ENCODE measurements at places on chromosomes 1 and 21.

GRCh38 chr1:18256282-18257235 lies 149.0 kb downstream of the IGSF21 start:
- DNase-seq, result peak; percentile 32

DNA sequence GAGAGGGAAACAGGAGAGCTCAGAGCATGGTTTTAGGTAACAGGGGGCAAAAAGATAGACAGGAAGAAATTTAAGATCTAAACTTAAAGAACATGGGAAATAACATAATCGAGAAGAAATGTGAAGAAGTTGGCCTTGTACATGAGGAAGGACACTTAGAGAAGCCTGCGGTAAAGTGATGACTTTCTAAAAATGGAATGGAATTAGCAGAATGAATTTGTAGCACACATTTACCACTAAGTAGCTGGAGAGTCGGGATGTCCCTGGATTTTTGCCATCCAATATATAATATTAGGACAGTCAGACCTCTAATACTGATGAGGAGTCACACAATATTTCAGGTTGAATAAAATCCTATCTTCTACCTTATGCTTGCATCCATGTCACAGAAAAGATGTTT lies 77.7 kb upstream of the C1orf87 start:
- DNase-seq, result no peak

DNA sequence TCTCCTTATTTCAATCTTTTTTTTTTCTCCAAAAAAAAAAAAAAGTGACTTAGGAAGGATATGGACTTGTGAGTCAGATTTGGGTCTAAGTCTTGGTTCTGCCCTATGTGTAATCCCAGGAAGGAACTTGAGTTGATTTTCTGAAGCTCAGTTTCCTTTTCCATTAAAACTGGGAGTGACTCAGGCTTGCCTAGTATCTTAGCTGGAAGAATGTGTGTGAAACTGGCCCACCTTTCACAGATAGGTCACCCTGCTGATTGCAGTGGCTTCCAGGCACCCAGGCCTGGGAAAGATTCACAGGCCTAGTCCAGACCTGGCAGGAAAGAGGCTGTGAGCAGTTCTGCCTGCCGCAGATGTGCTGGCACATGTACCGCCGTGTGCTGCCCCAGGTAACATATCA lies 218.3 kb upstream of the HOOK1 start:
- no peak for DNase-seq

DNA sequence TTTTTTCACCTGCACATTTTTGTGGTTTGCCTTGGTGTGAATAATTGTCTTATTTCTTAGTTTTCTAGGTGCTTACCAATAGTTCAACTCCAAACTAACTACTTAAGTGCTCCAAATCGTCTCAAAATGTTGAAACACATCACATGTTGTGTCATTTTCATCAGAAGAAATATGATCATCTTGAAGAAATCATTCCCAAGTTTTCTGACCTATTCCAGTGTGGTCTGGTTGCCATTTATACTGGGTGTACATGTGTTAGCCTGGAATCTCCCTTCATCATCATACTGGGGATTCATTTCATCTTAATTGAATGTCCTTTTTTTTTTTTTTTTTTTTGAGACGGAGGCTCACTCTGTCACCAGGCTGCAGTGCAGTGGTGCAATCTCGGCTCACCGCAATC lies 67.0 kb downstream of the EIF2B3 start:
- DNase-seq, result no peak

GRCh38 chr1:111133866-111134265 lies 6.0 kb downstream of the DRAM2 start:
- no peak for DNase-seq

GRCh38 chr1:117413412-117413811 lies 46.2 kb downstream of the MAN1A2 start:
- DNase-seq, result no peak

DNA sequence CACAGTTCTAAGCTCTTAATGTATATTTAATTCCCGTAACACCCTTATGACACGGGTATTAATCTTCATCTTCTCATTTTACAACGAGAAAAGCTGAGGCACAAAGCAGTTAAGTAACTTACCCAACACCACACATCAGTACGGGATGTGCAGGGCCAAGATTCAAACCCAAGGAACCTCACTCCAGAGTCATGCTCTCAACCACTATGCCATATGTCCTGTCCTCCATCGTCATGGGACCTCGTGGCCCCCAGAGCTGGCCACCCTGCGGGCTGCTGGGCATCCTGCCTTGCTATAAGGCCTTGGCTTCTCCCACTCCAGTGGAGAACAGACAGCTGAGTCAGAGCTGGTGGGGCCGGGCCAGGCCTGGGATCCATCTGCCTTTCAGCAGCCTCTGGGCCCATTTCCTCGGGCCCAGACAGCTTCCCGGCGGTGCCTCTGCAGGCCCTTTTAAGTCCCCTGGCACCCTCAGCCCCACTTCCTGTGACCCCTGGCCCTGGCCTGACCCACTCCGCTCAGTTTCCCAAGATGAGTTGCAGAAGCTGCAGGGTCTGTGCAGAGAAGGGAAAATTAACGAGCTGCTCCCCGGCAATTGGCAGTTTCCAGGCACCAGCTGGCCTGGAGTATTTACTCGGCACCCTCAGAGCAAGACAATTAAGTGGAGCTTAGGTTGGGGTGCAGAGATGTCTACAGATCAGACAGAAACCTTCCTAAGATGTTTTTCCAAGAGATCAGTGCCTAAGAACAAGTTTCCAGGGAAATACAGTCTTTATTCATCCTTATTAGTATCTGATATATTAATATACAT lies 98.2 kb downstream of the EPHB2 start:
- DNase-seq, result peak; percentile 8

DNA sequence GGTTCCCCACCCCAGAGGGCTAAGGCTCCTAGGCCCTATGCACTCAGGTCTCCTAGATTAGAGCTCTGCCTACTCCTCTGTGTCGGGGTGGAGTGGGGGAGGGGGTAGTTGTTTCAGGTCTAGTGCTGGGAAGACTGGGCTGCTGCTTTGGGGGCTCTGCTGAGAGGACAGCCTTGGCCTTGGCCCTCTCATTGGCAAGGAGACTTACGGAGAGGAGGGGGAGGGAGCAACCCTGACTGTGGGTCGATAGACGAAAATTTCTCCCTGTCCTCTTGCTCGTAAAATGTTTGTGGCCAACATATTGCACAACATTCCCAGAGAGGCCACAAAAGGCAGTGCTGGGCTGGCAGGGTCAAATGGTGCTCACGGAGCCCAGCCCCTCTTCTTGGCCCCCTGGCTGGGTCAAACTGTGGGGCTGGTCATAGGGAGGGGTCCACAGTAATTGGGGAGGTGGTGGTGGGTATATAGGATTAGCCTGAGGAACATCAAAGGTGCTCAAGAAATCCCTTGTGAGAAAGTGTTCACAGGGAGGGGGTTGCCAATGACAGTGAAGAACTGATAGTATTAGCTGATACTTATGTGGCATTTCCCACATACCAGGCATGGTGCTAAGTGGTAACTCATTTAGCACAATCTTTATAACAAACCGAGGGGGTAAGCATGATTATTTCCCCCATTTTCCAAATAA lies 8.5 kb upstream of the DMBX1 start:
- no peak for DNase-seq

GRCh38 chr1:230725256-230726012 lies 11.5 kb upstream of the AGT start:
- DNase-seq, result no peak

GRCh38 chr21:29347274-29347681 lies 48.6 kb downstream of the BACH1 start:
- no peak for DNase-seq
